ENCODE measurements at places on chromosomes 6 and 20.

- no peak for DNase-seq
Observed at GRCh38 chr20:35007891-35008290, 52.2 kb downstream of the MYH7B start.

GRCh38 chr6:41638002-41638934 lies at the start of gene MDFI:
Gene MDFI (plus strand): TSS chr6:41638468. CDS start chr6:41638750, 282 bp downstream.
- no peak for DNase-seq

DNA sequence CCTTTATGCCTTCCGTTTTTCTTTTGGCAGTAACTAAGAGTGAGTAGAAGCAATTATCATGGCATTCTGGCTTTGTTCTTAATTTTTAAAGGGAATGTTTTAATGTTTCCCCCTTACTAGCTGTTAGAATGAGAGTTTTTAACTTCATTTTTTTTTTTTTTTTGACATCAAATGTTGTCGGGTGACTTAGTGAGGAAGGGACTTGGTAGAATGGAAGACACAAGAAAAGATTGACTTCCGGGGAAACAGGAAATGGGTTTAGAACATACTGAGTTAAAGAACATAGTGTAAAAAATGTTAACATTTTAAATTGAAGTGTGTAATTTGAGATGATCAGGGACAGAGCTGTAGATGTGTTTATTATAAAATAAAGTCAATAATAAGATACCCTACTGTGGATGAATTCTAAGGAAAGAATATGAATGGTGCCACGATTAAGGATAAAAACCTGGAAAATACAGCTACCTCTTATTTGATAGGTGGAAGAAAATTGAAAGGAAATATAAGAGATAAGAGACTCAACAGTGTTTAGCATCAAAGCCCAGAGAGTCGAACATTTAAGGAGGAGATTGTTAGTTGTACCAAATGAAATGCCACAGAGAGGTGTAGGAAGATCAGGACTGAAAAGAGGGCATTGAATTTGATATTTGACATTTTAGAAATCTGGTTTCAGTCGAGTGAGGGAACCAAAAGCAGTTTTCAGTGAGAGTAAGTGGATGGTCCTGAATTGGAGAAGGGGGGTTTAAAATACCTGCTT lies 9.4 kb downstream of the HSF2 start:
- no peak for DNase-seq

- no peak for DNase-seq
Observed at GRCh38 chr6:43670623-43670986, 17.0 kb downstream of the MRPS18A start.

DNA sequence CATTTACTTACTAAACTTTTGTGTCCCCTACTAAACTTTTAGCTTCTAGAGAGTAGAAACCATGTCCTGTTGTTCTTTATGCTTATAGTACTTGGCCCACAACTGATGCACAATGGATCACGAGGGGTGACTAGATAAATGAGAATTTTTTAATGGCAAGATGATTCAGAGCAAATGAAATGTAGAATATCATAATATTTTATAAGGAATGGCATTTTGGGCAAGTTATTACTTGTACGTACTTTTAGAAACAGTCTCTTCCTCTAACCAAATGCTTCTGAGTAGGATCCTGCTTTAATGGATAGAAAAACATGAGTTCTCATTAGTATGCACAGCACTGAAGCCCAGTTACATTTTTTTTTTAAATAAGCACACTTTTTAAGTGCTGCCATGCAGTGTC lies 336.3 kb downstream of the NRN1 start:
- DNase-seq: no peak

DNA sequence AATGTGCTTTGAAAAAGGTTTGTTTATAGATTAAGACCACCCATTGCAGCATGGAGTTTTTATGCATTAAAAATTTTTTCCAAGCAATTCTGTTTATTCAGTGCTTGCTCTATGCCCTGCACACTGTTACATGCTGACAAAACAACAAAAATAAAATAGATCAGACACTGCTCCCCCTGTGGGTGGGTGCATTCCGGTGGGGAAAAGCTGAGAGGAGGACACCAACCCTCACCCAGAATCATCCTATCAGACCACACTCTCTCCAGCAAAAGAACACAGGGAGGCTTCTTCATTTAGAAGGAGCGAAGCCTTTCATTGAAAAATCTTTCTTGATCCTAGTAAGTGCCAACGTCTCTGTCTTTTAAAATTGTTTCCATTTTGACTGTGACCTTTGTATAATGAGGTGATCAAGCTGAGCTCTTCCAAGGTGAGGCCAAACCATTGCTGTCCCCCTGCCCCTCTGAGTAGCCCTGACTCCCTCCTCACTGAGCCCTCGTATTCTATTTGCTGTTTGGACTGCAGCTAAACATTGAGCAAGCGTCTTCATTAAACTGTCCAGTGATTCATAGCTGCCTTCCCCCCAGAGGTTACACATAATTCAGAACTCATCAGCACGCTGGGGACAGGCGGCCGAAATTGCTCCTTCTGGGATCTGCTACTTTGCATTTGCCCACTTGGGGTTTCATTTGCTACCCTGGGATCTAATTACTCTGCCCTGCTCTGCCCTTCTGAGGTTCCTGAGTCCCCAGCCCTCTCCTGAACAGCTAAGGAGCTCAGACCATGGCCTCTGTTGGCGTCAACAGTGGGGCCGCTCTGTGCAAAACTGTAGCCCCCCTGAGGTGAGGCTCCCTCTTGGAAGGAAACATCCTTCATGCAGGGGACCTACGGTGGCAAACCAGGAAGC lies 102.4 kb downstream of the F13A1 start:
- DNase-seq: no peak

DNA sequence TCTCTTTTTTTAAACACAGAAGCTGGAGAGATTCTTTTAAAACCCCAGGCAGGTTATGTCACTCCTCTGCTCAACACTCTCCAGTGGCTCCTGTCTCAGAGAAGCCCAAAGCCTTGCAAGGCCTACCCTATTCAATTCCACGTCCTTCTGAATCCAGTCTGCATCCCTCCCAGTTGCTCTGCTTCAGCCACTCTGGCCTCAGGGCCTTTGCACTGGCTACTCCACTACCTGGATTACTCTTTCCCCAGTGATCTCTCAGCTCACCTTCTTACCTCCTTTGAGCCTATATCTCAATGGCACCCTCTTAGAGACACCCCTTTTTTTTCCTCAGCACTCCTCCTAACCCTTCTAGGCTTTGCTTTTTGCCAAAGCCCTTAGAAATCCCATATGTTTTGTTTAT lies 185.8 kb downstream of the CLIC5 start:
- no peak for DNase-seq

DNA sequence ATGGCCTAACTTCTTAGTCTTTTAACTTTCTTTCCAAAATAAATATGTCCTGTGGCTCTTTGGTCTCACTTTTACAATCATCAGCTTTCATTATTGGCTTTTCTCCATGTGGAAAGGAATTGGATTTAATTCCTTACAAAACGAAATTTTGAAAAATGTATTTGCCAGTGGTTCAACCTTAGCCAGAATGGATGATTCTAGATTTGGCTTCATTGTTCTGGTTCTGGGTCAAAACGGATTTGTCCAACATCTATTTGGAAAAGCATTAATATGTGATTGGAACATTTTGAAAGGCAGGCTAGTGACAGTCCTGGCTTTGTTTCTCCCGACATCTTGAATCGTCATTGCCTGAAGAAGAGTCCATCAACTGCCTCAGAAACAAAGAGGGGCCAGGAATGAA lies 59.2 kb downstream of the TENT5A start:
- no peak for DNase-seq

GRCh38 chr6:104949206-104949605 lies 7.7 kb upstream of the LIN28B start:
- DNase-seq: no peak

- no peak for DNase-seq
Observed at GRCh38 chr20:60249436-60249835, 291.2 kb downstream of the CDH26 start.

DNA sequence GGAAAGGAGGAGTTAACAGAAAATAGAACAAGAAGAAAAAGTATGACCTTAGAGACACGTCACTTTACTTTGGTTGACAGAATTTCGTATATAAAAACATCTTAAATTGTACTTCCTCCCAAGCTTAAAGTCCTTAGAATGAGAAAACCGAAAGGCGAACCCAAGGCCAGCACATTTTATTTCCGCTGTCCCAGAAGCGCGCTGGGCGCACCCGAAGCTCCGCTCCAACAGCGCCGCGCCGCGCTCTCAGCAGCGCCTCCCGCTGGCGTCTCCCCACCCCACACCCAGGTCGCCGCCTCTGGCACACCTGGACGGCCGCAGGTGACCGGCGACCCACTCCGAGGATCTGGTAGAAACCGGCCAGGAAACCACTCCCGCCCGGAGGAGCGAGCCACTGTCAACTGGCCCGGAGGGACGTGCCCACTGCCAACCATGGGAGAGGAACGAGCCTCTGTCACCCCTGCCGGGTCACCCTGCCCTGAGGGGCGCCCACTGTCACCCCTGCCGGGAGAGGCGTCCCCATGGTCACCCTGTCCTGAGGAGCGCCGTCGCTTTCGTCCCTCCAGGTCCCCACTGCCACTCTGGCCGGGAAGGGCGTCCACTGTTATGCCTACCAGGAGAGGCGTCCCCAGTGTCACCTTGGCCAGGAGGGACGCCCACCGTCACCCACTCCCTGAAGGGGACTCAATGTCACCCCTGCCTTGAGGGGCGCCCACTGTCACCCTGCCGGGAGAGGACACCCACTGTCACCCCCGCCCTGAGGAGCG lies 824 bp downstream of the MPC1 start:
- DNase-seq: peak; percentile 61

DNA sequence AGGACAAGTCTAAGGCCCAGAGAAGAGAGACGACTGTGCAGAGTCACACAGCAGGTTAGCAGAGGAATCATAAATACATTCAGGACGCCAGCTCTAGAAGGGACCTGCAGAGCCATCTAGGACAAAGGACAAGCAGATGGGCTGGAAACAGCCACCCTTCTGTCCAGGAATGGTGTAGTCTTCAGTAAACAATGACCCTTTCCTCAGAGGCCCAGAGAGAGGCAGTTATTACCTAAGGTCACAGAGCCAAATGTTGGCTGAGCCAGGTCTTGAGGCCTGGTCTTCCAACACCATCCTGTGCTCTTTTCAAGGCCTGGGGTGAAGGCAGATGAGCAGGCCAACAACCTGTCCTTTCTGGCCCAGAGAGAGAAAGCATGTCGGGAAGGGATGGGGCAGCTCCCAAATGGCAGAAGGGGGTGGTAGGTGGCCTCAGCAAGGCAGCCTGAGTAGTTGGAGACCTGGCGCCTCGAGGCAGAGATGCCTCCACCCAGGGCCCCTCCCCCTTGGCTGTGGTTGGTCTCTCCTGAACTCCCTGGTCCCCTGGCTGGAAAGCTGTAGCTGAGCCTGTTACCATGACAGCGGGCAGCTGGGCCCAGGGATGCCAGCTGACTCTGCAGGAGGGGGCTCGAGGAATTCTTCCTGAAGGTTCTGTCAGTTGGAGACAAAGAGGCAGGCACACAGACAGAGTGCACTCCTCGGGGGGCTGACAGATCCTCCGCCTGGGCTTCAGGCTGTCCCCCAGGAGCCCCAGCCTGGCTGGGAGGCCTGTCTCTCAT lies 24.8 kb downstream of the EPB41L1 start:
- DNase-seq: no peak

- DNase-seq: no peak
Observed at GRCh38 chr6:161682982-161683381, 409.1 kb upstream of the AGPAT4 start.

GRCh38 chr20:13333793-13334192 lies 112.7 kb downstream of the ISM1 start:
- no peak for DNase-seq

GRCh38 chr6:33694401-33694931 lies 17.0 kb downstream of the UQCC2 start:
- DNase-seq: peak; percentile 65

GRCh38 chr6:134850721-134851305 lies 99.1 kb downstream of the ALDH8A1 start:
- DNase-seq: no peak

DNA sequence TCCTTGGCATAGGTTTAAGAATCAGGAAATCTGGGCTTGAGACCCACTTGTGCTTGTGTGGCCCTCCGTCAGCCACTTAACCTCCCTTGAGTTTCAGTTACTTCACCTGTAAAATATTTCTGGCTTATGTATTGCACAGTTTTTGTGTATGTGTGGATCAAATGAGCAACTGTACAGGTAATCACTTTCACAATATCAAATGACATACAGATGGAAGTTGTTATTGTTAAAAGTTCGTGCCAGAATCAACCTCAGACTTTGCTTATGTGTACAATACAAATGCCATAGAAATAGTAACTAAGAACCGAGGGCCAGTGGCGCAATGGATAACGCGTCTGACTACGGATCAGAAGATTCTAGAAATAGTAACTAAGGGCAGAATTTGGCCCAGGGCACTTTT lies 65.6 kb upstream of the KIF13A start:
- DNase-seq: no peak

DNA sequence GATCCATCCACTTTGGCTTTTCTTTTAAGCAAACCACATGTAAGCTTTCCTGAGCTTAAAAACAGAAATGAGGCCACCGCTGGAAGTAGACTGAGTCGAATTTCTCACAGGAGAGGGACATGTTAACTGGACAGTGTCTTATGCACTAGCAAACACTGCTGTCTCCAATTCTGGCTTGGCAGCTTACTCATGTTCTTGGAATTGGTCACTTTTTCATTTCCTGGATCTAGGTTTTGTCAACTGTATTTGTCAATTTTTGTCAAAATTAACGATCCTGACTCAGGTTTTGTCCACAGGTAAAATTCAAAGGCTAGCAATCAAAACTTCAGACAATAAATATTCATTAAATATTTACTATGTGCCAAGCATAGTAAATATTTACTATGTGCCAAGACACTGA lies 601.5 kb downstream of the RNF144B start:
- no peak for DNase-seq

DNA sequence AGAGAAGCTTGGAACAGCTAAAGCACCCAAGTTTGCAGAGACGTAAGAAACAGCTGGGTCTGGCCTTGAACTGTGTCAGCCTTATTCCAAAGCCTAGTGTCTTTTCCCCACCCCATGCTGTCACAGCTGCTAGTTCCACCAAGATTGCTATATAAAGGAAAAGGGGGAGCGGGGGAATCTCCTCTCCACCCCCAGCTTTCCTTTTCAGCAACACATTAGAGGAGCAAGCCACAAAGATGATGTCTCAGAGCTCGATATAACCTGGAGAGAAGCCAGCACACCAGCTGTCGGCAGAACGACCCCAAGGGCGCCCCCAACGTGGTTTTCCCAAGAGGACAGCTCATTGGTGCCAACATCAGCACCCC lies 36.5 kb downstream of the ATP9A start:
- DNase-seq: no peak
